Omental fat pad (tissue), 4 donors: ENCODE measurements at places on chromosomes 3 and 15.
A peak's percentile ranks its signal among the peaks of the same experiment; 100 is the strongest.

DNA sequence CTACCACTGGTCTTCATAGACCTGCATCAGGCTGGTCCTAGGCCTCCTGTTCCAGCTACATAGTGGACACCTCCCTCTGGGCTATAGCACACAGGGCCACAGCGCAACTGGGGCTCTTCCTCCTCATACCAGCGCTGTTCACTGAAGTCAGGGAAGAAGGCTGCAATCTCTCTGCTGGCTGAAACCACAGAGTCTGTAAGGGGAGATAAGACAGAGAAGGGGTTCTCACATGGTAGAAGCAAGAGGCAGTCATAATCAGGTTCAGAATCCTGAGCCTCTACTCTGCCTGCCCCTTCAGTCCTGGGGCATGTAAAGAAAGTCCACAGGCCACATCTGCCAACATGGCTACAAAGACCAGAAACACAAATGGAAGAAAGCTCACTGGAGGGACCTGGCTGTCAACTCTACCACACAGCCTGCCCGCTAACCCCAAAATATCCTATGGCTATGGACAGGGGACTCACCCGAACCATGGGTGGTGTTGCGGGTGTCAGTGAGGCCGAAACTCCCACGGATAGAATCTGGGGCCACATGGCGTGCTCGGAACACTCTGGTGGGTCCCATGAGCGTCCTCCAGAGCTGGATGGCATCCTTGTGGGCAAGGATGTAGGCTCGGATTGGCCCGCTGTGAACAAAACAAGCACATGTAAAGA lies 38.7 kb downstream of the SPINK8 start:
- no peak for DNase-seq

DNA sequence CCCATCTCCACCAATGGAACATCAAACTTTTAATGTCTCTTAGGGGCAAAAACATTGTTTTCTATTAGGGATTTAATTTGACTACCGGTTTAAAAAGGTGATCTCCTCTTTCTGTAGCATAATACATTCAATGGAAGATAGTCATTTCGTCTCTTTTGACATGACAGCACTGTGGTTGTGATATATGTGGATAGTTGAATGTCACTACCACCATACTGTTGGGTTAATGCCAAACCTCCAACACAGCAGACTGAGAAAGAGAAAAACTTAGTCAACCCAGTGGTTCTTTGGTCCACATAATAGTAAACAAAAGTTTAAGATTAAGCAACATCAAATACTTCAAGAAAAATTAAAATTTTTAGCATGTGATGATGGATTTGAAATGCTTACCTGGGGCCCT lies 530.4 kb downstream of the AGBL1 start:
- no peak for DNase-seq

- no peak for DNase-seq
These were observed 16.9 kb downstream of the ARIH2 start for GRCh38 chr3:48935530-48935929.

DNA sequence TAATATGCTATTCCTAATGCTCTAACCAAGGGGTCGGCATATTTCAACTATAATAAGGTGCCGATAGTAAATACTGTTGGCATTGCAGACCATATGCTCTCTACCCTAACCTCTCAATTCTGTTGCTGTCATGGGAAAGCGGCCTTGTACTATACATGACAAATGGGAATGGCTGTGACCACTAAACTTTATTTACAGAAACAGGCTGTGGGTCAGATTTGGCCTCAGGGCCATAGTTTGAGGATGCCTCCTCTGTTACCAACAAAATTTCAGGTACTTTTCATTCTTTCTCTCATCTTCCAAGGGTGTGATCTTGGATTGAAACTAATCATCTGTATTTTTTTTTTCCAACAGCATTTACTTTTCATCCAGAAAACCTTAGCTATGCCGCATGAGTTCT lies 242.0 kb downstream of the MAGI1 start:
- no peak for DNase-seq

DNA sequence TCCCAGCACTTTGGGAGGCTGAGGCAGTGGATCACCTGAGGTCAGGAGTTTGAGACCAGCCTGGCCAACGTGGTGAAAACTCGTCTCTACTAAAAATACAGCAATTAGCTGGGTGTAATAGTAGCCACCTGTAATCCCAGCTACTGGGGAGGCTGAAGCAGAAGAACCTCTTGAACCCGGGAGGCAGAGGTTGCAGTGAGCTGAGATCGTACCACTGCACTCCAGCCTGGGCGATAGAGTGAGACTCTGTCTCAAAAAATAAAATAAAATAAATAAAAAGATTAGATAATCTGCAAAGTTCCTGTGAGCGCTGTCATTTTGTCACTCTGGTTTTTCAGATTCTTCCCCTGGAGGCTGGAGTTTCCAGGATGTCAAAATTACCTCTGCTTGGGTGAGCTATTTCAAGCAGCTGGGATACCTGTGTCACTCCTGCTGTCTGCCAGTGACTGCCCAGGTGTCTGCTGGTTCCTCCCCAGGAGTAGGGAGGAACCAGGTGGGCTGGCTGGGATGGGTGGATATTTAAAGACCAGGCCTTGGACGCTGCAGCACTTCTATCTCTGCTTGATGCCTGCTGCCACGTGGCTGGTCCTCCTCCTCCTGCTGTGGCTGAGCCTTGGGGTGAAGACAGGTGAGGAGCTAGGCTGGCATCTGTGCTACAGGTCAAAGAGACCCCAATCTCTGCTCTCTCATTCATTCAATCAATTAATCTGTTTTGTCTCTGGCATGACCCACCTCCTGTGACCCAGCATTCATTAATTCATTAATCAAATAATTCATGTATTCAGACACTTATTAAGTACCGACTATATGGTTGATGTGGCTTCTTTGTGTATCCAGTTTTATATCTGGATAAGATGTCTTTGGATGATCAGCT lies 19.5 kb upstream of the MUC20 start:
- DNase-seq = no peak

GRCh38 chr3:9019259-9019961 lies 56.1 kb upstream of the RAD18 start:
- no peak for DNase-seq

GRCh38 chr15:90037961-90038631 lies 37.0 kb downstream of the ZNF710 start:
- no peak for DNase-seq

- DNase-seq = no peak
These were observed 34.0 kb downstream of the ZNF106 start for GRCh38 chr15:42456971-42457370.

DNA sequence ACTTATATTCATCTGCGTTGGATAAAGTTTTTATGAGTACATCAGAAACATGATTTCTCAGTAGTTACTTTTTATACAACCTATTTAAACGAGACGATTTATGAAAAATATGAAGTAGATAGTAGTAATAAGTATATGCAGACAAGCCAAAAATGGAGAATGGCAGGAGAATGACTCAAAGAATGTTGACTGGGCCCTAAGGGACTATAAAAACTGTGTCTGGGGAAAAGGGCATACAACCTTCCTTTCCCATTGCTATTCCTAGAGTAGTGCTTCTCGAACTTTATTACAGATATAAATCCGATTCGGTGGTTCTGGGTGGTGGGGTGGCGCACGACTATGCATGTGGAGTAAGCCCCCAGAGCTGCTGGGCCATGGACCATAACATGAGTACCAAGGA lies 558.5 kb downstream of the FOXP1 start:
- DNase-seq = no peak

DNA sequence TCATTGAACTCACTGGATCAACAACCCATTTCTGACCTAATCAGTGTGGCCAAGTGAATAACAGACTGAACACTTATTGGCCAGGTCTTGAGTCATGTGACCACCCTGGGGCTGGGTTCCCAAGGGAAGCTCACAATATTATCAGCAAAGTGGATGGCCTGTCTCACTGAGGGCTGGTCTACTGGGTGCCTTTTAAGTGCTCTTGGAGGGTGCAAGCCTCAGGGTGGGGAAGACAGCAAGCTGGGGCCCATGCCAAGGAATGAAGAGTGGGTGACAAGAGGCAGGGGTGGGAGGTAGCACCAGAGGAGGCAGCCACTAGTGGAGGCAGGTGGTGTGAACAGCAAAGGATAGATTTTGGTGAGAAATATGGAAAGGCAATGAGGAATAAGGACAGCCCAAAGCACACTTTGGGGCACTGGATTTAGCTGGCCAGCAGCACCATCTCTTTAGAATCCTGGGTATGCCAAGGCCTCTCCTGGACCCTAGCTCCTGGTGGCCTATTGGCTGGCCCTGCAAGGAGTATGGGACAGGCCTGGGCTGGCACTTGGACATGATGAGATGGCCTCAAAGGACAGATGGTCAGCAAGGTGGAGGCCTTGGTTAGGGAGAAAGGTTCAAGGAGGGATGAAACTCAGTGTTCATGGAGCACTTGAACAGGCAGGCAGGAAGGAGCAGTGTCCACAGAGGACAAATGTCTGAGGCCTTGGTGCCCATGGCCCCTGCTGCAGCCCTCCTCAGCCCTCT lies 34.2 kb downstream of the HMCES start:
- peak; percentile 19 for DNase-seq

DNA sequence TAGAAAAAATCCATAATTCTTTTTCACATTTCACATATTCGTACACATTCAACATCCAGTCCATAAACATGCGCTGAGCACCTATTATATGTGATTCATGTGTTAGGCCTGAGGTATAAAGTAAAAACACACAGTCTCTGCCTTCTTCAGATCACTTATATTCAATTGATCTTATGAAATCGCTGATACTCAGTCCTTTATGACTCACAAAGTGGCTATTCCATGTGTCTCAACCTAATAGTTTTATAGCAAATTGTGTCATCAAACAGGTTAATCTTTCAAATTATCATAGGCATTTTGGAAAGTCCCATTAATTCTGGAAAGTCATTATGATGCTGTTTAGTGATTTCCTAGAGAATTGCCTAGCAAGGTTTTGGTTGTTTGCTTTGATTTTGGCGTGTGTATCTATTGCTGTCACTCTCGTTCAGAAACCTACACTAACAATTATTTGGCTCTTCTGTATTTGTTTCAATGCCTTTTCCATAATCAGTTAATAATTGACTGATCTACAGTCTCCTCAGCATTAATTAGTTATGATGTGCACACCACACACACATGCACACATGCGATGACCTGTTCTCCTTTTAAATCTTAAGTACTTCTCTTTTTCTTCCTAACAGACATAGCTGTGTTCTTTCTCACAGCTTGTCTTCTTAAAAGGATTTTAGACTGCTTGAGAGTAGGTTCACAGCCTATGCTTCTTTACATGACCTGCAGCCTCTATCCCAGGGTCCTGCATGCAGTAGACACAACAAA lies 353.1 kb downstream of the MECOM start:
- DNase-seq = no peak

GRCh38 chr3:129624347-129625071 lies 18.0 kb upstream of the PLXND1 start:
- DNase-seq = no peak

- DNase-seq = no peak
These were observed 249.4 kb downstream of the LPP start for GRCh38 chr3:188403404-188403803.

GRCh38 chr15:31455499-31455898 lies 128.9 kb downstream of the KLF13 start:
- DNase-seq = no peak

GRCh38 chr3:149224736-149225594 lies 3.3 kb upstream of the CP start:
- DNase-seq = no peak

DNA sequence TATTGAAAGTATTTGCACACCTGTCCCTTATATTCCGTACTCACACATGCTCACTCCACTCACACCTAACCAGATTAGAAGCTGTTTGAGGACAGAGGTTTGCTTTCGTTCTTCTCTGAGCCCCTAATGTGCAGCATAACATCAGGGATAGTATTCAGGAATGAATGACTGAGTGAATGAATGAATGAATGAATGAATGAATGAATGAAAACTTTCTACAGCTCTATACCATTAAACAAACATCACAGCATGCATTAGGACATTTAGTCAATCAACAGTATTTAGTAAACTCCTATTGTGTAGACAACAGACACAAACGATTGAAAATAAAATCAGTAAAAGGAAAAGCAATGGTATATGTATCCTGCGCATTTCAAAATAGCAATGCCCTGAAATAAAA lies 212.7 kb downstream of the SHQ1 start:
- DNase-seq = no peak

DNA sequence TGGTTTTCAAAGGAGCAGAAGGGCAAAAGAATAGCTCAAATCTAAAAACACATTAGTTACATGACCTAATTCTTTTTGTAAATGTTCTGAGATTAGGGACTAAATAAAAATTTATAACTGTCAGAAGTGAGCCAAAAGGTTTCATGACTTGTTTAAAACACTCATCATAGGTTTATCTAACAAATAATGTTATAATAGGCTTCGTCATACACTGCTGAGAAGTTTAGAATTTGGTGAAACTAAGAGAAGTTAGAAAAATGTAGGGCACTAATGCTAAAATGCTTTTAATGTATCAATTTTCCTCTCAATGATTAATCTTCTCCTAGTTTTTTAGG lies 468.8 kb upstream of the CDIN1 start:
- DNase-seq = no peak

DNA sequence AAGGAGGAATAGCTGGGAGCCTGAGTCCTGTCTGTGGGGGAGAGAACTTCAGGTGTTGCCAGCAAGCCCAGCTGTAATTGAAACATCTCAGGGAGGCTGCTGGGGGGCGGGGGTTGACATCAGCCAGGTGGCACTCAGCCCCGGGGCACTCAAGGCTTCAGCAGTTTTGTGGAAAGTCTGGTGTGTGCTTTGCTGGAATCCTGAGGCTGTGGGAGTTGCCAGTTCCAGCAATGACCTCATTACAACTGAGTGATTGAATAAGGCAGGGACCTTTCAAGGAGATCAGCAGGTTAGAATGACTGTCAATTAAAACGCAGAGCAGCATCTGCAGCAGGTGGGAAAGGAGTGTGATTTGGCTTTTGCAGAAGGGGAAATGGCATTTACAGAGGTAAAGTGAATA lies 75.7 kb downstream of the FAM43A start:
- no peak for DNase-seq

GRCh38 chr15:25736461-25736860 lies 126.7 kb downstream of the ATP10A start:
- no peak for DNase-seq

- no peak for DNase-seq
These were observed 85.9 kb downstream of the FAIM start for GRCh38 chr3:138694287-138695007.

DNA sequence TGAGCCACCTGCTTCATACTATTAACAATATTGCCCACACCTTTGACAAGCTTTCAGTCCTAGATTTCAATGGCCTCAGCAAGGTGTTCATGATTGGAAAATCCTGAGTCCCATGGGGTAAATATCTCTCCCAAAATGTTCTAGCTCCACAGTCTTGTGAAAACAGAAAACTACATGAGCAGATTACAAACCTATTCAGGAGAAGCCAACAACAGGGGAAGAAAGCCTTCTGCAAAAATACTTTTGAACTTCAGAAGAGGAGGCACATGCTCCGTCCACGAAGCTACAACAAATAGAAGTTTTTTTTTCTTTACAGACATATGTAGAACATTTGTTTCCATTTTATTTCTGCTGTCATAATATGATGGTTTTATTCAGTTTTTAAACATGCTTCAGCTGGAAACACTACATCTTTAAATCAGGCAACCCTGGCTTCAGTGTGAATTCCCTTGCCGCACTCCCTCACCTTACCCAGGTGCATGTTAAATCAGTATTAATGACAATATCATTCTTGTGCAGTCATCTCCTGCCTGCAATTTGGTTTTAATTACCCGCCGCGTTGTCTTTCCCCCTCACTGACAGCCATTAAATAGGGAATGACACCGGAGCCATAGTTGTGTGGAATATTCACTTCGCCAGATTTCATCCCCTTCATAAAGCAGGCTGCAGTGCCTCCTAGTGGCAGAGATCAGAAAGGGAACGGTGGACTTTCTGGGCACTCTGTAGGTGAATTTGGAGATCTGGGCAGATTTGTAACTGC lies 725.5 kb upstream of the ARRDC4 start:
- peak; percentile 48 for DNase-seq
